NCI-H1436 (cell line): ENCODE measurements at places on chromosomes 2 and 18.

DNA sequence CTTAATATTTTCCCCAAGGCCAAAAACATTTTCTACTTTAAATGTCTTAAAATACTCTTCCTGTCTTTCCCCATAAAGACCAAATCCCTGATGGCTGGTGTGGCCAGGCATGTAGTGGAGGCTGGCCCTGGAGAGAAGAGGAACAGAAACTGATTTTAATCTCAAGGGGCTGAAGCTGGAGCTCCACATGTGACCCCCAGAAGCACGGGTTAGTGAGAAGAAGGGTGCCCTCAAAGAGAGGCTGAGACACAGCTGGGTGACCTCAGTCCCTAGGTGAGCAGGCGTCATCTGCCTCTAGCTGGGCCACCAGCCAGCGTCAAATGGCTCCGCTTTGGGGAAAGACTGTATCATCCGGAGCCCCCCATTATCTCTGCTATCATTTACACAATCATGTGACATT lies 19.3 kb upstream of the TMEM18 start:
- DNase-seq: no peak

GRCh38 chr2:9337901-9338300 lies 85.4 kb downstream of the ITGB1BP1 start:
- DNase-seq: no peak

GRCh38 chr2:106565599-106565998 lies 78.4 kb downstream of the CD8B2 start:
- DNase-seq: no peak

DNA sequence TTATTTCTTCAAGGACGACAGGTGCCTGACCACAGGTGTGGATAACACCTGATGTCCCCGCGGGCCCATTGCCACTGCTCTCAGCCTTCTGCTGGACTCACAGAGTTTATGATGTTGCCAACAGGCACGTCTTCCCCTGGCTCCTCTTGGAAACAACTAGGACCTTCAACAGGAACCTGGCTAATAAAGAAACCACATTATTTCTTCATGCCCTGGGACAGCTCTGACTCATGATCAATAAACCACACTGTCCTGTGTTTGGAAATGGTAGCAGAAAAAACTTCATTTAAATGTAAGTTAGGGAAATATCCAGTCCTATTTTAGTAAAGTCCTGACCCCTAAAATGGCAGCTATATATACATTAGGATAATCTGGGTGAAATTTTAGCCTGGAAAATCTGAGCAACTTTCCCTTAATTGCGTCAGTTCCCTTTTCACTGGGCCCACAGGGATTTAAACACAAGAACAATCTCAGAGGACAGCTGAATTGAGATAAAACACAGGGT lies 158.9 kb downstream of the VAPA start:
- no peak for DNase-seq

DNA sequence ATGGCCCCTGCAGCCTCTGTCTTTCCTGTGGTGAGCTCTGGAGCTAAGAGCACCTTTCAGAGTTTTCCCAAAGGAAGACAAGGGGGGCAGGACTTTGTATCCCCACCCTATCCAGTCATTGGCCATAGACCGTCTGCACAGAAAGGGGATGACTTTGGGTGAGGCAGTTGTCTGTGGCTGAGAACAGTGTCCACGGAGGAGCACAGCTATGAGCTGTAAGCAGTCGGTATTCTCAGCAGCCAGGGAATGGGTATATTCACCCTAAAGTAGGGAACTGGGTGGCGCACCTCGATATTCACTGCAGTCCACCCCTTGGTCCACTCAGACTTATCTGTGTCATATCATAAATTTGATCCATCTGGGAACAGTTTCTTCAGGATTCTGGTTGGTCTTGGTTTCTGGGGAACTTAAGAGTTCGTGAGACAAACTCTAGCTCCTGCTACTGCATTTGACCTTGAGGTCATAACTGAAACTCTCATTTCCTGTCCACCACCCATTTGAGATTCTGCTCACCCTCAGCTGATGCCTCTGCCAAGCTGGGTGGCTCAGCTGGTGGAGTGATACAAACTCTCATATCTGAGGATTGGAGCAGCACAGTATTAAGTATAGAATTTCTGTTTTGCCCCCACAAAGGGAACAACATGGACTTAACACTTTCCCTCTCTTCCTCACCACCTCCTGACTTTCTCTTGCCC lies 45.2 kb upstream of the SCG2 start:
- DNase-seq: no peak

DNA sequence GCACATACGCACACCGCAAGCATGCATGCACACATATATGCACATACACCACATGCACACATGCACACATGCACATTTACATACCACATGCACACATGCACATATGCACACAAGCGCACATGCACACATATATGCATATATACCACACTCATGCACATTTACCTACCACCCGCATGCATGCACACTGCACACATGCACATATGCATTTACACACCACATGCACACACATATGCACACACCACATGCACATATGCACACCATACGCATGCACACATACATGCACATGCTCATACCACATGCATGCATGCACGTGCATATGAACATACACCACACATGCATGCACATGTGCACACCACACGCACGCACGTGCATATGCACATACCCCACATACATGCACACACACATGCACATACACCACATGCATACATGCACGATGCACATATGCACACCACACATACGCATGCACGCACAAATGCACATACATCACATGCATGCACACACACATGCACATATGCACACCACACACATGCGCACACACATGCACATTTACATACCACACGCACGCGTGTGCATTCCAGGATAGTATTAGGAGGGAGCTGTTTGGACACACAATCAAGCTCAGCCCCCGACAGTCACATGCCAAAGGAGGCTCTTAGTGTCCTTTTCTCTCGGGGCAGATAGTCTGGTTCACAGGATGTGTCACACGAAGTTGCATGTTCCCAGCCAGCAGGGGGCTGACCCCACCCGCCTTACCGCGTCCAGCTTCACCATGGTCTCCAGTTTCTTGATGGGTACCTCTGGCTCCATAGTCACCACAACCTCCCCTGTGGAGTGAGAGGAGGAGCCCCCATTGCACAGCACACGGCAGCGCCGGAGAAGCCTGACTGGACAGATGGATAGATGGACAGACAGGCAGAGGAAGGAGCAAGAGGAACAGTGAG lies 5.9 kb downstream of the OTOF start:
- no peak for DNase-seq

- no peak for DNase-seq
Measured at GRCh38 chr2:159010340-159010739, 41.9 kb downstream of the TANC1 start.
